GM12865 (cell line): ENCODE measurements at places on chromosomes 13 and 19.
A peak's percentile ranks its signal among the peaks of the same experiment; 100 is the strongest.

- no peak for DNase-seq
These were observed 46.2 kb downstream of the RNASEH2B start for GRCh38 chr13:50955798-50956197.

DNA sequence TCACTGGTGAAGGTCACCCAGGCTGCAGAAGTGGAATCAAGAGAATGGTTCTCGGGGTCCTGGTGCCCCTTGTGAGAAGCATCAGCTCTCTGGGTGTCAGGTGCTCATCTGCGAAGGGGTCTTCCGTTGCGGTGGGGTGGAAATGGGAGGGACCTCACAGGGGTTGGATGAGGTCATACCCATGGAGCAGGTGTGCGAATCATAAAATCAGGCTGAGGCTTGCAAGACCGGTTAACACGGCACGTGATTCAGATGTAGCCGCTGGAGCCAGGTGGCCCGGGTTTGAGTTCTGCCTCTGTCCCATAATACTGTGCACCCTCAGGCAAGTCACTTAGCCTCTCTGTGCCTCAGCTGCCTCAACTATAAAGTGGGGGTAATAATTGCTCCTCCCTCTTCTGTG is 3.9 kb upstream of the KLK15 start:
- DNase-seq: no peak

DNA sequence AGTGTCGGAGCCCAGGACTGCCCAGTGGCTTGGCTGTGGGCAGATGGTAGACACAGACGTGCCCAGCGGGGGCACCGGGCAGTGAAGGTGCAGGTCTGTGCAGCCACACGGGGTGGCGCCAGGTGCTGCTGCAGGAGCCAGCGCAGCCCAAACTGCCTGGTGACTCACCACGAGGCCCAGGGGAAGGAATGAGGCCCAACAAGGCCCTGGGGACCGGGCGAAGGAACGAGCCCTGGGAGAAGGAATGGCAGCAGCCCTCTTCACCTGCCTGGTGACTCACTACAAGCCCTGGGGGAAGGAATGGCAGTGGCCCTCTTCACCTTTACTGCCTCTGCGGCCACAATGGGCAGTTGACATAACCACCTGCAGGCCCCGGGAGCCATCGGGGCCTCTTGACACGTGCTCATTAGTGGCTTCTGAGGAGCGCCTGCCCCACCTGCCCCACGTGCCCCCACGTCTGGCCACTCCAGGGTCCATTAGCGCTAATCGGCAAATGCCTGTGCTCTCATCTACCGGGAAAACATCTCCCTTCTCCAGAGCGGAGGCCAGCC is 9.3 kb downstream of the MED16 start:
- DNase-seq: no peak

DNA sequence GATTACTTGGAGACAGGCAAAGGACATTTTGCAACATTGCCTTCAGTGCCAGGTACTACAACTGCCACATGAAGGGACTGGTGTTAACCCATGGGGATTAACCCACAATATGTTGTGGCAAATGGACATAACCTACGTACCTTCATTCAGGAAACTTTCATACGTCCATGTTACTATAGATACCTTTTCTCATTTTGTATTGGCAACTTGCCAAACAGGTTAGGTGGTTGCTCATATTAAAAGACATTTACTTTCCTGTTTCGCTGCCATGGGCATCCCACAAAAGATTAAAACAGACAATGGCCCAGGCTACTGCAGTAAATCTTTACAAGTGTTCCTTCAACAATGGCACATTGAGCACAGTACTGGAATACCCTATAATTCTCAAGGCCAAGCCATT is 925.3 kb downstream of the SLITRK6 start:
- no peak for DNase-seq

- peak; percentile 59 for DNase-seq
These were observed 164.7 kb downstream of the KATNAL1 start for GRCh38 chr13:30142486-30143211.

DNA sequence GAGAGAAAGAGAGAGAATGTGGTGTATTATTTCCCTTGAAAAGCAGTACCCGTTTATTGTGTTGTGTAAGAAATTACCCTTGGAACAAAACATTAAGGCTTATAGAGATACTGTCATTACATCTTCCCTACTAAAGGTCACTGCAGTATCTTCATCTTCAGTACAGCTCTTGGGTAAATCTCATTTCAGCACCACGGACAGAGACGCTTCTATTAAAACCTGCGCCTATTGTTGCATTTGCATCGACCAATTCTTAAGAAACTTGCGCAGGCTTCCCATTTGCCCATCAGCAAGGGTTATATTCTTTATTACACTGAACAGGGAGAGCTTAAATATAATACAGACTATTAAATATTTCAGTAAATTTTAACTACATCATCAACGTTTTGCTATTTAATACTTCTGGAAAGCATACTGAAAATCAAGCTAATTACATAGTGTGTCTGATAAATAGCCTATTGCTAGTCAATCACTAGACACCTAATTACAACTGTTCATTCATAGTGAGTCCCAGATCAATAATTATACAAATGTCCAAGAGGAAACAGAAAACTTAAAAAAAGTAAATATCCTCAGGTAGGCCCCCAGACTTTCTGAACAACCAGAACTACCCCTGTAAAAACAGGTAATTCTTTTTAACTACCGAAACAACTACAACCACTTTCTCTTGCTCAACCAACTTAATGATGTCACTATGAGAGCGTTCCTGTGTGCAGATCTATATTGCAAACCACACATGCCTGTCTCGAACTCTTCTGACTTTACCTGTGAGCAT is 350.6 kb downstream of the LIG4 start:
- peak; percentile 26 for DNase-seq

- no peak for DNase-seq
These were observed 7.1 kb downstream of the ZC3H13 start for GRCh38 chr13:46045424-46045823.

DNA sequence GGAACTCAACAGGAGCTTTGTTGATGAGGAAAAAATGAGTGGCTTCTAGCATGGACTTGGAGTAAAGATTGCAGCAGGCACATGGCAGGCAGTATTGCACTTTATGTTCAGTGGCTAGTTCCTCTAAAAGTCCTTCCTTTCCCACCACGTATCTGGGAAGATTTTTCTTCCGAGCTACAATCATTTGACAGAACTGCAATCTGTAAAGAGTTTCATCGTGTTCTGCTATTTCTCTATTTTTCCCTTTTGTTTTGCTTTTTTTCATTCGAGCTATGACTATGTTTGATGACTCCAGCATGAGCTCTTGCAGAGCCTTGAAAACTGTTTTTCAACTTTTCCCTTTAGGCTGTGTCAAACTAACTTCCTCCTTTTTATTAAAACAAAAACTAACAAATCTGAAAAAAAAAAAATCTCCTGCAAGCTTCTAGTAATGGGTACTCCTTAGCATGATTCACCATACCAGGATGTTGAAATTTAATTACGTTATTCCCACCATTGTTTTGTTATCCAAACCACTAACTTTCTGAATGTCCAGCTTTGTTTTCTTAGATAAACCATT is 12.3 kb downstream of the CLDN10 start:
- DNase-seq: no peak

DNA sequence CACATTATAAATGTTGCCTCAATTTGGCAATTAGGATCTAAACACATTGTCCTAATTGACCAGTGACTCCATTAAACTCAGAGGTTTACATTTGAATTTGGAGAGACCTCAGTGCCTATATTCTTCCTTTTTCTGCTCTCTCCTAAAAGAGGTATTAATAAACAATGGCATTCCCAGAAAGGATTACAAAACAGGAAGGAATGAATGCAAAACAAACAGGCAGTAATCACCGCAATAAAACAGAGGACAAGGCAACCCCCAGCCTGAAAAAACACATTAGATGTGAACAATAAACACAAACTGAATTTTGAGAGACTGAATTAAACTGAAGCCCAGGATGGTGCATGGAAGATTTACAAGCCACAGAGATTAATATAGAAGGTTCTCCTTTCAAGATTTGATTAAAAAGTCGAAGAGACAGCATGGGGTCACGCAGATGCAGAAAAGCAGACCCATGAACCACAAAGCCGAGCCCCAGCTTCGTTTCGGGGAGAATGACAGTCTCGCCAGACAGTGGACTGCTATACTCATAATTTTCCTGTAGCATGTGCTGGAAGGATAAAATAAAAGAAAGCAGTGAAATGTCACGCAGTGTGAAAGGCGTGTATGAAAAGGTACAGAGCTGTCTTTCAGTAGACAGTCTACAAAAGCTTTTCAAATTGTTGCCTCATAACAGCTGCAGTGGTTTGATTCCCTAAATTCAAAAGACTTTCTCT is 503.0 kb downstream of the LIG4 start:
- DNase-seq: no peak
